AG04449 (cell line): ENCODE measurements at places on chromosomes 3 and 15.

- DNase-seq = no peak
These were observed 100.8 kb downstream of the TMEM266 start for GRCh38 chr15:76160426-76161152.

DNA sequence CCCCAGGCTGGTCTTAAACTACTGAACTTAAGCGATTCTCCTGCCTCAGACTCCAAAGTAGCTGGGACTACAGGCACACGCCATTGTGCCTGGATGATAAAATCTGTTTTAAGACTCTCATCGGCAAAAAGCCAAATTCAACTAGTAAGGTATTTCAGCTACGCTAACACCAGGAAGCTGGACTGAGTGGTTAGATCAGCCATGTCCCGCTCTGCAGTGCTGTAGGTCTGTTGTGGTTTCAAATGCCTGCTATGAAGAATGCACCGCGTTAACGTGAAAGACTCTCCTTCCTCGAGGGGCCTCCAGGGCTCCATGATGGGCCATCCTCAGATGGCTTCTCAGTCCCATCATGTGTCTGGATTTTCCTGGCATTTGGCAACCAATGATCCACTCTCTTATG, 70.2 kb downstream of the PCOLCE2 start:
- no peak for DNase-seq

DNA sequence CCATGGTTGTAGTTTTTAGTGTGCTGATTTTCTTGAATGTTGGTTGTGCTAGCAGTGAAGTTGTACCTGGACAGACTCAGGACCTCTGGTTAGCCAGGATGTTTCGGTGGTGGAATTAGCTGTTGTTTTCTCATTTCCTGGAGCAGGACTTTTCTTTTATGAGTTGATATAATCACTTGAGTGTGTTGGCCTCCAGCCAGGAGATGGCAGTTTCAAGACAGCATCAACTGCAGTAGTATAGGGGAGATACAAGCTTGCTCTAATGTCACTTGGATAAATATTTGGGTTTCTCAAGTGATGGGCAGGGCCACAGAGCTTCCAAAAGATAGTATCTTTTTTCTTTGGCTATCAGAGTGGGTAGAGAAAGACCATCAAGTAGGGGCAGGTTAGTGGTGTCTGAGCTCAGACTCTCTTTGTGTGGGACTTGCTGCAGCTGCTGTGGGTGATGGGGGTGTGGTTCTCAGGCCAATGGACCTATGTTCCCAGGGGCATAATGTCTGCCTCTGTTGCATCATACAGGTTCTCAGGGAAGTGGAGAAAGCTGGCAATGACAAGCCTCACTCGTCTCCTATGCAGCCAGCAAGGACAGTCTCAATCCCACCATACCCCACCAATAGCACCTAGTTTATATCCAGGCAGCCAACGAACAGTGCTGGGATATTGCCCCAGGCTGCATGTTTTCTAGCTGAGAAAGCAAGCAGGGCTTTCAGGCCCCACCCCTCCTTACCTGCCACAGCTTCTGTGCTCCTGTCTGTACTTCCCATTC, 14.6 kb upstream of the OR5K2 start:
- no peak for DNase-seq

- no peak for DNase-seq
These were observed 22.6 kb upstream of the NEK10 start for GRCh38 chr3:27391796-27392195.
